ENCODE measurements at places on chromosomes 16 and 17.

GRCh38 chr17:4786106-4786511, at the start of gene VMO1:
TSS of gene VMO1 (minus strand) at chr17:4786364. CDS start at chr17:4786352, 12 bp downstream.
- DNase-seq, result no peak

GRCh38 chr16:76854234-76854633, 336.8 kb upstream of the MON1B start:
- DNase-seq, result no peak

DNA sequence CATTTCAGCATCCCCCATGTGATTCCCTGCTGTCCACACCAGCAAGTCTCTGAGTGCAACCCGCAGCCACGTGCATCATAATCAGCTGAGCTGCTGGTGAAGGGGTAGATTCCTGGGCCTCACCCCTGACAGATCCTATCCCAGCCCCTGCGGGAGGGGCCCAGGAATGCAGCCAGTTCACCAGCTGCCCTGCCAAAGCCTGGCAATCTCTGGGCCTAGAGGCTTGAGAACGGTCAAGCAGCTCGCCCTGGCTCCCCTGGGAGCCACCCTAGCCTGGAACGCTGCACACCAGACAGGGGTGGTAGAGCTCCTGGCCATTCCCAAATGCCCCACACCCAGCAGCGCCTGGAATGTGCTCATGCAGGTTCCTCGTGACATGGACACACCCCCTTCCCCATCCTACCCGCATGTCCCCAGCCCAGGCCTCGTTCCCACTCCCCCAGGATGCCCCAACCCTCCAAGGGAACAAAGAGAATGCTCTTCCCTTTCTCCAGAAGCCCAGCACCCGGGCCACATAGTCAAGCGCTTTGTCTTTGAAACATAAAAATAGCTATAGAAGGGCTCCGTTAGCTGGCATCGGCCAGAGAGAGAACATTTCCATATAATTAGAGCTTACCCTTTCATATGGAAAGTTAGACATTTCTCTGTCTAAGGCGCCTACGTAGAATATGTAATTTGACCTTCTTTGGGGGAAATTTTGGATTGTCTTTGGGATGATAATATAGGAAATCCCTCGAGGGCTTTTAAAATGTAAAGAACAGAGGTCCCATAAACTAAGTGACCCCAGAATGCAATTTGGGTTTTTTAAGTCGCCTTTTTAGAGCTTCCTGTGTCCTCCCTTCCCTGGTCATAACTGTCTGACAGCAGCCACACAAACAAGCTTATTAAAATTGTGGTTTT, 3.4 kb downstream of the CEP295NL start:
- DNase-seq, result peak; percentile 51

- DNase-seq, result peak; percentile 29
Measured at GRCh38 chr16:74813109-74813641, 38.6 kb upstream of the FA2H start.

DNA sequence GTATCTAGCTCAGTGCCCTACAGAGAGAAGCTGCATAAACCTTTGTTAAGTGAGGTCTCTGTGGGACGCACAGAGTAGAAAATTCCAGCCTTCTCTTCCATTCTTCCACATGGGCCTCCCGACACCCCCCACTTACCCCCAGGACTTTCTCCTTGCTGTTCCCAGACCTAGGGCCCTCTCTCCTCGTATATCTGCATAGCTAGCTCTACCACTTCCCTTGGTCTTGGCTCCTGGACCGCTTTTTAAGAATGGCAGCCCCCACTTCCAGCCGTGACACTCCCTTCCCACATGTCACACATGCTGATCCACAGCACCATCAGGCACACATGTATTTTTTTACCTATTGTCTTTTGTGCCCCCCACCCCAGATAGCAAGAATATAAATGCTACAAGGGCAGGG, 16.7 kb upstream of the FOXJ1 start:
- DNase-seq, result no peak

- DNase-seq, result no peak
Measured at GRCh38 chr16:52451971-52452421, 94.9 kb downstream of the TOX3 start.

- no peak for DNase-seq
Measured at GRCh38 chr16:70677499-70678120, 8.2 kb downstream of the MTSS2 start.

DNA sequence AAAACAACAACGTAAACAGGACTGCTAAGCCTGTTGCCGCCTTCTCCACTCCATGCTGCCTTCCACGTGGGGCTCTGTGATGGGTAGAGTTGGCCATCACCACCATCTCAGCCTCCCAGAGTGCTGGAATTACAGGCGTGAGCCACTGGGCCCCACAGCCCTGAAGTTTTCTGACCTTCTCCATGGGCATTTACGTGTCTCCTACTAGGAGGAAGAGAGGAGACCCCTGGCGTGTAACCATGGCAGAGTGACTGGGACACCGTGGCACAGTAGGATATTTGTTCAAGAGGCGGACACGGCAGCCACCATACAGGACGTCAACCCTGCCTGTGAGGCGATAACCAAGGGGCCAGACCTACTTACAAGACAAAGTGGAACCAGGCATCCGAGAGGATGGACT, 31.1 kb downstream of the TRPV3 start:
- no peak for DNase-seq

Measured in hypothalamus (tissue), 51 donors.